Fibroblast of lung (primary cell): ENCODE measurements at places on chromosomes 5 and 9. TPM values are rescaled to one million over a fixed set of nuclear protein-coding genes. Genes with fewer than 3 reads are reported as not detected.

CCL27 gene
- 0.26 TPM in 1 of 2 replicates, not detected in the other for total RNA-seq

CYLC2 gene
- not detected in 2 replicates for total RNA-seq

TEK gene
- 0.51 and 1.8 TPM in 2 replicates for total RNA-seq

NUP155 gene
- 21.8 and 26.3 TPM in 2 replicates for total RNA-seq

GPR21 gene
- 0.66 and 1.0 TPM in 2 replicates for total RNA-seq

GRXCR2 gene
- not detected in 2 replicates for total RNA-seq

FBP2 gene
- not detected in 2 replicates for total RNA-seq

RETREG1 gene
- total RNA-seq, result 0.51 and 0.99 TPM in 2 replicates

DMRT2 gene
- not detected in 2 replicates for total RNA-seq

ARID3C gene
- under 0.01 and 0.17 TPM in 2 replicates for total RNA-seq

SLC36A1 gene
- total RNA-seq, result 3.9 and 4.6 TPM in 2 replicates

HAPLN1 gene
- total RNA-seq, result 0.17 TPM in 1 of 2 replicates, not detected in the other

LEAP2 gene
- total RNA-seq, result 0.26 and 0.33 TPM in 2 replicates

FGF1 gene
- 0.77 and 3.5 TPM in 2 replicates for total RNA-seq

IRX4 gene
- not detected in 2 replicates for total RNA-seq

MOB3B gene
- under 0.01 TPM in 2 replicates for total RNA-seq

EPB41L4A gene
- 0.50 and 0.51 TPM in 2 replicates for total RNA-seq

OLFML2A gene
- total RNA-seq, result 30.6 and 33.7 TPM in 2 replicates

TEX48 gene
- not detected in 2 replicates for total RNA-seq

FSTL4 gene
- total RNA-seq, result 0.33 TPM in 1 of 2 replicates, not detected in the other

AFAP1L1 gene
- 7.1 and 9.5 TPM in 2 replicates for total RNA-seq

CCNO gene
- not detected in 2 replicates for total RNA-seq

ZFR gene
- 78.6 and 113 TPM in 2 replicates for total RNA-seq

FOXD4L4 gene
- 0.26 TPM in 1 of 2 replicates, not detected in the other for total RNA-seq

SLC24A2 gene
- under 0.01 TPM in 2 replicates for total RNA-seq

PIP5KL1 gene
- total RNA-seq, result 0.77 and 2.5 TPM in 2 replicates

IFNA13 gene
- total RNA-seq, result not detected in 2 replicates
